ENCODE measurements at places on chromosomes 4 and X.

DNA sequence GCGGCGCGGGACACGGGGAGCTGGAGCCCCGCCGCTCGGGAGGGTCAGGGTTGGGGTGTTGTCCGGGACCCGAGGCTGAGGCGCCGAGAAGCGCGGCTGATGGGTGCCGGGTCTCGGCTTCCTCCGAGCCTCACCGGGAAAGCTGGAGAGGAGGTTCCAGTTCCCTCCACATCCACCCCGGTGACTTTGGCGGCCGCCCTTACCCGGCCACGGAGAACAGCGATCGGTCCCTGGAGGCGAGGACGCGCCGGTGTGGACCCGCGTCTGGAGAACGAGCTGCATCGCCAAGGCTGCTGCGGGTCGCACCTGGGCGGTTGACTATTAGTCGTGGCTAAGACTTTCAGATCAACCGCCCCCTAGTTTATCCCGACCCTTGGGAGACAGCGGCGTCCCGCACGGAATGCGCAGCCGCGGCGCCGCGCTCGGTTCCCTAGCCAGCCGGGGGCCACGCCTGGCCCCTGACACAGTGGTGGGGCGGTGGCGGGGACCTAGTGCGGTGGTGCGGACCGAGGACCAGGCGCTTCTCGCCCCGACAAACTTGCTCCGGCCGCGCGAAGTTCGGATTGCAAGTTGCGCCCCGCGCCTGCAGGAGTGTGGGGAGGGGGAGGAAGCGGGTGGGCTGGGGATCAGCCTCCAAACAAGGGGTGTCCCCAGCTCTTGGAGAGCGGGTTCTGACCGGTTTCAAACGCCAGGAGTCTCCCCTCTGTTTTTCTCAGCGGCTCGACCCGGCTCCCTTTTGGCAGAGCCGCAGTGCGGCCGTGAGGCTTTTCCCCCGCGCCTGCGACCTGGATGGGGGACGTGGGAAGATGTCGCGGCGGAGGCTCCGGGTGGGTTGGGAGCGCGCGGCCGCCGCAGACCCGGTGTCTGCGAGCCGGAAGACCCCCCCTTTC lies 568 bp downstream of the FHDC1 start:
- peak; percentile 66 for DNase-seq

- no peak for DNase-seq
These were observed 794.8 kb upstream of the LCORL start for GRCh38 chr4:18816228-18816895.

GRCh38 chrX:139297638-139298037 lies 232.9 kb upstream of the F9 start:
- no peak for DNase-seq

- no peak for DNase-seq
These were observed 28.3 kb upstream of the MAGEC2 start for GRCh38 chrX:142233400-142233799.

DNA sequence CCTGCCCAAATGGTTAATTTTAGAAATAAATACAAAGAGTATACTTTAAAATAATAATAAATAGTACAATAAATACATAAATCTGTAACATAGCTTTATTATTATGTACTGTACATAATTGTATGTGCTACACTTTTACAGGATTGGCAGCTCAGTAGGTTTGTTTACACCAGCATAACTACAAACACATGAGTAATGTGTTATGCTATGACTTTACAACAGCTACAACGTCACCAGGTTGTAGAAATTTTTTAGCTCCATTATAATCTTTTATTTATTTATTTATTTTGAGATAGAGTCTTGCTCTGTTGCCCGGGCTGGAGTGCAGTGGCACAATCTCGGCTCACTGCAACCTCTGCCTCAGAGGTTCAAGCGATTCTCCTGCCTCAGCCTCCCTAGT lies 31.8 kb downstream of the RNF150 start:
- DNase-seq, result no peak

- no peak for DNase-seq
These were observed 142.5 kb downstream of the PPARGC1A start for GRCh38 chr4:23747281-23747735.

- DNase-seq, result no peak
These were observed 53.8 kb upstream of the USP26 start for GRCh38 chrX:133150730-133151129.

GRCh38 chrX:133359466-133359865 lies 55.8 kb downstream of the GPC4 start:
- no peak for DNase-seq

DNA sequence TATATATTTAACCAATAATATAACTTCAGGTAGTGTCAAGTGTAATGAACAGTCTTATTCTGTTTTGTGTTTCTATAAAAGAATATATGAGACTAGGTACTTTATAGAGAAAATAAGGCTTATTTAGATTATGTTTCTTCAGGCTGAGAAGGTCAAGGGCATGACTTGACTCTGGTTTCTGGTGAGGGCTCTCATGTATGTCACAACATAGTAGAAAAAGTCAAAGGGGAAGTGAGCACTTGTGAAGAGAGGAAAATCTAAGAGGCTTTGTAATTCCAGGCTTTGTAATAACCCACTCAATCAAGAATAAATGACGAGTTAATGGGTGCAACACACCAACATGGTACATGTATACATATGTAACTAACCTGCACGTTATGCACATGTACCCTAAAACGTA lies 27.6 kb downstream of the PRR32 start:
- no peak for DNase-seq

DNA sequence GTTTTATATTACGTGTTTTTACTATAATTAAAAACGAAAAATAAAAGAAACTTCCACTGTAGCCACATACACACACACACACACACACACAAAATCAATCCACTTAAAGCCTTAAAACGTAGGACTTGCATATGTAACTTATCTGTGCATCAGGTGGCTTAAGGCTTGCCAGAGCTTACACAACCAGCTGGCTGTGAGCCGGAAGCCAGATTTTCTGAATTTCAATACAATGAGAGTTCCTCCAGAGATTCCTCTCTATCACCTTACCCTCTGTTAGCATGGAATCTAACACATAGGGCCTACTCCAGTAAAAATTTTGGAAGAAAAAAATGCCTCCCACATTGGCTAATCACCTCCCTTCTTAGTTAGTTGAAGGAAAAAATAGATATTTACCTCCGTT lies 27.9 kb upstream of the SLITRK4 start:
- no peak for DNase-seq

GRCh38 chr4:169741569-169741968 lies 16.2 kb downstream of the HPF1 start:
- DNase-seq, result no peak

DNA sequence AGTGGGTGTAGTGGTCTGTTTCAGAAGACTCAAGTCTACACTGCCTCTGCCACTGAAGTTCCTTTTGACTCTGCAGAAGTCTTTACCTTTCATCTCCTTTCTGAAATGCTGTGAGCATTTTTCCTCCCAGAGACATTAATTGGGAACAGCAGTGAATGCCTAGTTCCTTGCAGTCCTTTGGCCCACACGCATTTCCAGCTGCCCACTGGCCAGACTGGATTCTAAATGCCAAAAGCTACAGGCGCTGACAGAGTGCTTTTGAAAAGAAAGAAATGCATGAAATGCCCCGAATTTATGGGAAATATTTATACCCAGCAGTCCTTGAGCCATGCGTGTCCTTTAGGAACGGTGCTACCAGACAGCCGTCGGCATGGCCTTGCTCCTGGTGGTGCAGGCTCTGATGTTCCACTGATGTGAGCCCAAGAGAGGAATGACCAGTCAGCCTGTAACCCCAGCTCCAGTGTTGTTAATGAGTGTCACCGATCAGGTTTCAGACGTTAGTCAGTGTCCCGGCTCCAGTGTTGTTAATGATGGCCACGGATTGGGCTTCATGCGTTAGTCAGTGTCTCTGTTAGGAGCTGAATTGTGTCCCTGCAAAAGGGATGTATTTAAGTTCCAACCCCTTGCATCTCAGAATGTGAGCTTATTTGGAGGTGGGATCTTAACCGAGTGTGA lies 132.6 kb downstream of the TBL1X start:
- DNase-seq, result no peak

GRCh38 chr4:172758586-172759340 lies 409.8 kb upstream of the GALNT7 start:
- no peak for DNase-seq

DNA sequence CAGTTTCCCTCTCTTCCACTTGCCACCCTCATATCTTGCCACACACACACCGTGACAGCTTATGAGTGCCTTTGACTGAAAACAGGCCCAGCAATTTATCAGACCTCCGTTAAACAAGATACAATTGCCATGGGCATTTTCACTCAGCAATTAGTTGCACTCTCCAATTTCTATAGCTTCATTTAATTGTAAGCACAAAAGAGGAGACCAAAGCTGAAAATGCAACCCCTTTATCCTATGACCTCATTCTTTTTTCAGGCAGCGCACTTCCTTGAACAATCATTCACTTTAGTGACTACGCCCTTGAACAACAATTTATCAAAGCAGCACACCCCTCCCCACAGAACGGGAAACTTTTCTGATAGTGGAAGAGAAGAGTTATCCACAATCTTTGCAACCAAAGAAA lies 4.1 kb downstream of the POF1B start:
- DNase-seq, result no peak

DNA sequence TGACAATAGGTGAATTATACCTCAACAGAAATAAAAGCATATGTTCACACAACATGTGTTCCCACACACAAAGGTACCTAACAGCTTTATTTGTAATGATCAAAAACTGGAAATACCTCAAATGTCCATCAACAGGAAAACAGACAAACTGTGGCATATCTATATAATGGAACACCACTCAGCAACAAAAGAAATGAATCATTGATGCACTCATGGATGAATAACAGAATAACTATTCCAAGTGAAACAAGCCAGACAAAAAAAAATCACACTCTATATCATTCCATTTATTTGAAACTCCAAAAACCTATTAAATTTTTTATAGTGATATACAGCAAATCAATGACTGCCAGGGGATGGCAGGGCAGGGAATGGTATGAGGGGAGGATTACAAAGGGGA lies 148.1 kb downstream of the PLS3 start:
- DNase-seq, result no peak

GRCh38 chr4:128863312-128864075 lies 54.0 kb downstream of the JADE1 start:
- DNase-seq, result peak; percentile 89

- no peak for DNase-seq
These were observed 1.4 kb upstream of the AADAT start for GRCh38 chr4:170091069-170091696.

DNA sequence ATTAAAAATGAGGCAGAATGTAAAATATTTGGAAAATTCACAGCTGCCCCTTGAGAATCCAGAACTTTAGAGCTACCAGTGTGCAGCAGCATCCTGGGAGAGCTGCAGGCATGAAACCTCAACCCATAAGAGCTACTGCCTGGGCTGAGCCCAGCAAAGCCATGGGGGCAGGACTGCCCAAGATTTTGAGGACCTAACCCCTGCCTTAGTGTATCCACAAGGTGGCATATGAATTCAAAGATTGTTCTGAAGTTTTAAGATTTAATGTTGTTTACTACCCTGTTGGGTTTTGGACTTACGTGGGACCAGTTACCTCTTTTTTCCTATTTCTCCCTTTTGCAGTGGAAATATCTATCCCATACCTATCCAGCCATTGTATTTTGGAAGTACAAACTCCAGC lies 26.4 kb downstream of the CASP6 start:
- no peak for DNase-seq

GRCh38 chr4:23162275-23162674 lies 469.5 kb downstream of the GBA3 start:
- no peak for DNase-seq

GRCh38 chr4:168852387-168852786 lies 157.7 kb downstream of the CBR4 start:
- DNase-seq, result no peak

All from sciatic nerve (tissue), 2 donors.